ENCODE measurements at places on chromosomes 3 and 15.

GRCh38 chr3:117036259-117036799, 326.8 kb downstream of the TUSC7 start:
- DNase-seq: no peak

- DNase-seq: no peak
Observed at GRCh38 chr15:85718981-85719380, 75.7 kb downstream of the KLHL25 start.

DNA sequence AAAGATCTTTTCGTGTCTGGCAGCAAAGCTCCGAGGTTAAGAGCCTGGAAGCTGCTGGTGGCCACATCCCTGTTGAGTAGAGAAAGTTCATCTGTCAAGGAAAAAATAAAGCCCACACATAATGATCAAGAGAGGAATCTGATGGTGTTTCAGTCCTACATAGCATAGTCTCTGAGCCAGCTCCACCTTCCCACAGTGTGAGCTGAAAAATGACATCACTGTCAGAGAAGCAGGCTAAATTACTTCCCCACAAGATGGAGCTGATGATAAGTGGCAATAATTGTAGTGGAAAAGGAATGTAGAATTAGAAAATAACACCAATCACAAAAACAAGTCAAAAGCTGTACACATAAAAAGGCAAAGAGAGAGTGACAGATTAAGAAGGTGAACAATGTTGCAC, 84.5 kb downstream of the AQP9 start:
- no peak for DNase-seq

- no peak for DNase-seq
Observed at GRCh38 chr3:122755491-122755890, 38.1 kb downstream of the HSPBAP1 start.

GRCh38 chr3:66001626-66002025, 37.1 kb downstream of the MAGI1 start:
- peak; percentile 60 for DNase-seq

GRCh38 chr15:55774113-55774970, 31.4 kb upstream of the PRTG start:
- DNase-seq: peak; percentile 28

- DNase-seq: no peak
Observed at GRCh38 chr15:41967506-41968206, 4.7 kb downstream of the EHD4 start.

- no peak for DNase-seq
Observed at GRCh38 chr3:145190138-145190537, 970.8 kb downstream of the PLOD2 start.

- no peak for DNase-seq
Observed at GRCh38 chr15:30010746-30011145, 72.0 kb upstream of the GOLGA8J start.

- peak; percentile 83 for DNase-seq
Observed at GRCh38 chr3:5057857-5058324, 64.2 kb upstream of the ARL8B start.

- no peak for DNase-seq
Observed at GRCh38 chr3:32818229-32818969, 602 bp downstream of the TRIM71 start.

- DNase-seq: no peak
Observed at GRCh38 chr3:126320517-126321293, 36.5 kb downstream of the KLF15 start.

Data from dermis microvascular lymphatic vessel endothelial cell (primary cell).